ENCODE measurements at places on chromosomes 16 and 17. TPM values are rescaled to one million over a fixed set of nuclear protein-coding genes. Genes with fewer than 3 reads are reported as not detected.

CCL1 gene
- total RNA-seq = not detected

ARHGAP27 gene
- total RNA-seq = 0.59 TPM

TMEM88 gene
- 4.3 TPM for total RNA-seq

KRTAP2-1 gene
- not detected for total RNA-seq

METRN gene
- 75.4 TPM for total RNA-seq

CTRB2 gene
- total RNA-seq = not detected

KCNJ18 gene
- total RNA-seq = not detected

SEPTIN12 gene
- total RNA-seq = not detected

MARCHF10 gene
- total RNA-seq = not detected

ZNF75A gene
- total RNA-seq = 19.3 TPM

NDE1 gene
- 19.9 TPM for total RNA-seq

CCDC78 gene
- 2.1 TPM for total RNA-seq
